ENCODE measurements at places on chromosomes 11 and 22.

DNA sequence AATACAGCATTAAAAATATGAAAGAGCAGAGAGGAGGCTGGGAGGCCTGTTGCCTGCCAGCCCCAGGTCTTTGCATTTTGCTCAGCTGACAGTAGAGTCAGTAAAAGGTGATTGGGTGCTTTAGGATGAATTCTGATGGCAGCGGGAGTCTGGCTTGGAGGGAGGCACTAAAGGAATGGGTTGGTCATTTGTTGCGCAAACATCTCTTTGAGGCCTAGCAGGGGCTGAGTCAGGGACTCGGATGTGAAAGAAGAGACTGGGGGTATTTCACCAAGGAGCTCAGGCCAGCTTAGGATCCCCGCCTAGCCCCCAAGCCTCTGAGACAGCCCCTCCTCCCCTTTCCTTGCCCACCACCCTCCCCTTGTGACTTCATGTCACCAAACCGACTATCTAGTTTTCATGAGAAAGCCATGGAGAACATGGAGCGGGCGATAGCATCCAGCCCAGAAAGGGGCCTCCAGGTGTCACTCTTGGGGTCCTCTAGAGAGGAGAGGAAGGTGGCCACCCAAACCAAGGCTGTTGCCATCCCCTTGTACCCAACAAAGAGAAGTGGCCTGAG lies 9.7 kb downstream of the DGKZ start:
- DNase-seq: no peak

DNA sequence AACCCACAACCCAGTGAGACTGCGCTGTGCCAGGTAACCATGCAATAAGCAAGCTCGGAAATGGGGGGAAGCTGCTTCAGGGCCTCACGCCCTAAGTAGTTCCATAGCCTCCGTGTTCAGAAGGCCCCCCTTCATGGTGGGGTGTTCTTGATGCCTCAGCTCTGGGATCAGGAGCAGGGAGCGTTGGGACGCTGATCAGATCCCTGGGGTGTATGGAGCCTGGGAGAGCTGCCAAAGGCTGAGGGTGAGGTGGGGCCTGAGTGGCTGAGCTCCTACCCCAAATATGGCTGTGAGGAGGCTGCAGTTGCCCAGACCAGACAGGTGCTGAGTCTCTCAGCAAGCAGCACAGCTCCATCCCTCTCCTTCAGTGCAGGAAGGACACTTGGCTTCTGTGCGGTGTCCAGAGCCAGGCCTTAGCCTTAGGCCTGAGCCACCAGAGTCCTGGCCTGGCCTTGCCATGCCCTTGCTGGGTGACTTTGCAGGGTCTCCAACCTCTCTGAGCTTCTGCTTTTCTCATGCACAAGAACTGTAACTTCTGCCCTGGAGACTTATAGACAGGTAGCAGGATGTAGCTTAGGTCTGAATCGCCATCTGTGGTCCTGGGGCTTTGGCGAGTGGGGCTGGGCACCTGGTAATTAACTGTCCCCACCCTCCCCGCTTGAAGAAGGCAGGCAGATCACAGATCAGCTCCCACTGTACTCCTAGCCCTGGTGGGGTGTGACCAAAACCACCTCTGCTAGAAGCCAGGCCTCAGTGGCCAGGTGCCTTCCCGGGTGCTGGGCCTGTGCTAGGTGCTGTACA lies 5.3 kb downstream of the MMP11 start:
- no peak for DNase-seq

DNA sequence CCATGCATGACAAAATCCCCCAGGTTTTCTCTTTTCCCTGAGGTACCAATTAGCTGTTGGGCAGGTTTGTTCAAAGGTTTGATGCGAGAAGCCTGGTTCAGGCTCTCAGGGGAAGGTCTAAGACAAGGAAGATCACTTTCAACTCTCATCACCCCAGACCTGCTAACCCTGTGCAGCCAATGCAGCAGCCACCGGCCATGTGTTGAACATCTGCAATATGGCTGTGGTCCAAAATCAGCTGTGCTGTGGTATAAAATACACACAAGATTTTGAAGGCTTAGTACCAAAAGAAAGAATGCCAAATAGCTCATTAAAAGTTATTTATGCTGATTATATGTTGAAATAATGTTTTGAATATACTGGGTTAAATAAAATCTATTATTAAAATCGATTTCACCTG lies 58.5 kb downstream of the SMCO4 start:
- no peak for DNase-seq

DNA sequence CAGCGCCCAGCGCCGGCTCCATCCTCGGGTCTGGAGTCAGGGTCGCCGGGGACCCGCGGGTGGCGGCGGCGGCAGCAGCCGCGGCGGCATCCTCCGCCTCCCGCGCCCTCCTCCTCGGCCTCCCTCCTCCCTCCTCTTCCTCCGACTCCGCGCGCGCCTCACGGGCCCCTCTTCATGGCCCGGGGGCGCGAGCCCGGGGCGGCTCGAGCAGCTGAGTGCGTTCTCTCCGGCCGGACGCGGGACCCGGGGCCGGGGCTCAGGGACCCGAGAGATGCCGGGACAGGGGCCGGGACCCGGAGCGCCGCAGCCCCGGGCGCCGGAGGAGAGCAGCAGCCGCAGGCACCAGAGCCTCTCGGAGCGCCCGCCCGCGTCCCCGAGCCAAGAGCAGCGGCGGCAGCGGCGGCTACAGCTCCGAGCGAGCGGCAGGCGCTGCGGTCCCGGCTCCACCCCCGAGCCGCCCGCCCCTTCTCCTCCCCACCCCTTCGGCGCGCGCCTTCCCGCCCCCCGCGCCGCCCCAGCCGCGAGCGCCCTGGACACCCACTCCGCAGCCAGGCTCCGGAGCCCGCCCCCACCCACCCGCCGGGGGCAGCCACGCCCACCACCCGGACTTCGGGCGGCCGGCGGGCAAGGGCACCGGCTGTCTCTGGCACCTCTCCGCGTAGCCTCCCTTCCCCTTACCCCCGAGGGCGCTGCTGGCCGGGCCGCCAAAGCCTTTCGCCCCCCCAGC lies at the start of gene CHST1:
Gene CHST1, minus strand, starts transcription at position 417 of the 727 bp plus-strand sequence. CDS start 14,699 bp downstream, outside the sequence.
- peak; percentile 24 for DNase-seq

- peak; percentile 90 for DNase-seq
Measured at GRCh38 chr11:120302001-120302805, 22.9 kb upstream of the TLCD5 start.

DNA sequence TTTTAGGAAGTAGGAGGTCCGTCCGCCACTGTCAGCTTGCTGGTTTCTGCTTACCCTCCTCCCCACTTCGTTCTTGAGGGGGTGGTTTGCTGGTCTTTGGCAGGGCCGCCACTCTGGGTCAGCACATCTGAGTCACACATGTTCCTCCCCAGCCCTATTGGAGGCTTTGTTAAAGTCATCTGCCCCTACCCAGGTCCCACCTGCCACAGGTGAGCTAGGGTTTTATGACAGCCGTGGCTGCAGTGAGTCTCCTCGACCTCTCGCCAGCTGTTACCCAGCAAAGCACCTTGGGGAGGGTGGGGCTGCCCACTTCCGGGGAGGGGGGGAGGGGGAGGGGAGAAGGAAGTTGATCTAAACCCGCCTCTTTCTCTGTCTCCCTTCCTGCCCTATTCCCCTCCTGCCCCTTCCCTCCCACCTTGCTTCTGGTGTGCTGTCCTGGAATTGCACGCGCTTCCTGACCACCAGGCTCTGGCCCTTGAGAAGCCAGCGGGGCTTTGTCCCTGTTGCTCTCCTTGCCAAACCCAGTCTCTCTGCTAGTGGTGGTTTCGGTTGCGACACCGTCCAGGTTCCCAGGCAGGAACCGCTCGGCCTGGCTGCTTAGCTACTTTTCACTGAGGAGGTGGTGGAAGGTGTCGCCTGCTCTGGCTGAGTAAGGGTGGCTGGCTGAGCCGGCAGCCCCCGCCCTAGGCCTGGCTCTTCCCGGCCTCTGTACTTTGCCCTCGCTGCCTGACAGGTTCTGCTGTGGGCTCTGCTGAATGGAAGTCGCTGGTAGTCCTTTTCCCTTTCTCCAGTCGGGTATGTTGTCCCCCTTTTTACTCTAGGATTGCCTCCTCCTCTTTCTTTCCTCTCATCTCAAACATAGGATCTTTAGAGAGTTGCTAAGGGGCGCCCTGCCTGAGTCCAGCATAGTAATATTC lies 28.5 kb downstream of the RCOR2 start:
- DNase-seq: peak; percentile 73

- no peak for DNase-seq
Measured at GRCh38 chr22:17284888-17285287, 65.7 kb upstream of the ADA2 start.

DNA sequence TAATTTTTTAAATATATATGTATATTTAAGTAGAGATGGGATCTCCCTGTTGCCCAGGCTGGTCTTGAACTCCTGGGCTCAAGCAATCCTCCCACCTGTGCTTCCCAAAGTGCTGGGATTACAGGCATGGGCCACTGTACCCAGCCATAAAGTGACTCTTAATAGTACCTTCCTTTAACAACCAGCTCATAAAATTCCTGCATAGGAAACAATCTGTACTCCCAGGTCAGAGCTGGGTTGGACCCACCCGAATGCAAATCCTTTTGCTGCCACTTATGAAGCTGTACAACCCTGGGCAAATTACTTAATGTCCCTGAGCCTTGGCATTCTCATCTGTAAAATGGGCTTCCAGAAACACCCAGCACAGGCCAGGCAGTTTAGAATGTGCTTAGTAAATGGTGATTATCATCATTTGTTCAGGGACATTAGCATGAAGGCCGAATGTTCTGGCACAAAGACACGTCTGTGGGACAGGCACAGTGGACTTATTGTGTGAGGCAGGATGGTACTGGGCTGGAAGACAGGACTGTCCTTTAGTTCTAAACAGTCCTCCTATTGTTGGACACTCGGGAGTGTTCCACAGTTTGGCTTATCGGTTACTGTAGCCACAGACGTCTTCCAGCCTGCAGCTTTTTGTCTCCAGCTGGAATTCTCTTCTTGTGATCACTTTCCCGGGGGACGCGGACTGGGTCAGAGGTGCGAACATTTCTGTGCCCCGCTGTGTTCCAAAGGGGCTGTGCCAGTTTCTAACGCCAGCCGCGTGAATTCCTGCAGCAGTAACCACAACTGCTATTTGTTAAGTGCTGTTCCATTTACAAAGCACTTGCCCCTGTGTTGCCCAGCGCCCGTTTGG lies 6.0 kb downstream of the PDXP start:
- DNase-seq: no peak

DNA sequence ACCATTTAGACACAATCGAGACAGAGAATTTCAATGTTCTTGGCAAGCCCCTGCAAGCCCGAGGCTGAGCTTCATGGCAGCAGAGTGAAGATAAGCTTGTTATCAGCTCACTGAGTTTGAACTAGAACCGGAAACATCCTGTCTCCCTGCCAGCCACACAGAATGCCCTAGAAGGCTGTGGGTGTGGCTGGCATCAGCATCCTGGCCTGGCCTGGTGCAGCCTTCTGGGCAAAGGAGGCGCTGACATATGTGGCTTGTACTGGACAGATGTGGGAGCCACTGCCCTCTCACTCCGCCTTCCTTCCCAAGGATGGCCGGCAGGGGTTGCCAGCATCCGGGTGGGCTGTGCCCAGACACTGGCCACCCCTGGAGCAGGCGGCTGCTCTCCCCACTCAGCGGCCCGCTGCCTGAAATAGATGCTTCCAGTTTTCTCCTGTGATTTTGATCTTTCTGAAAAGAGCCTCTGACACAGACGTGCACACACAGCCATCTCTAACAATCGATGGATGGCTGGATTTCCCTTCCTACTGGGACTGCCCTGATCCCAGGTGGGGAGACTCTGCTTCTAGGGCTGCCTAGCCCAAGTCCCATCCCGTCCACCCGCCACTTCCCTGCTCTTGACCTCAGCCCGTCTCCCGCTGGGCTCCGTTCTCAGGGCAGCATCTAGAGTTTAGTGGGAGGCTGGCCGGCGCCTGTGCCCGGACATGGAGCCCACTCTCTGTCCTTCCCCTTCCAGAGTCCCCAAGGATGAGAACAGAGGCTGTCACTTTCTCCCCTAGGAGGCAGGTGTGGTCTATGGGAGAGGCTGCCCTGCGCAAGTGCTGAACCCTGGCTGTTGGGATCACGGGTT lies 149.7 kb downstream of the CTTN start:
- no peak for DNase-seq
